ENCODE measurements at places on chromosomes 3 and 15.

- DNase-seq = no peak
These were observed 211.7 kb upstream of the GADL1 start for GRCh38 chr3:31106204-31106603.

DNA sequence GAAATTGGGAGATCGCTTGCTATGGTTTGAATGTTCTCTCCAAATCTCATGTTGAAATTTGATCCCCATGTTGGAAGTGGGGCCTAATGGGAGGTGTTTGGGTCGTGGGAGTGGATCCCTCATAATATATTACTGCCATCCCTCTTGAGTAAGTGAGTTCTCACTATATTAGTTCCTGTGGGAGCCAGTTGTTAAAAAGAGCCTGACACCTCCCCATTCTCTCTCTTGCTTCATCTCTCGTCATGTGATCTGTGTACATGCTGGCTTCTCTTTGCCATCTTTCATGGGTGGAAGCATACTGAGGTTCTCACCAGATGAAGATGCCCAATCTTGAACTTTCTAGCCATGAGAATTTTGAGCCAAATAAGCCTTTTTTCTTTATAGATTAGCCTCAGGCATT is 43.0 kb upstream of the IL20RB start:
- no peak for DNase-seq

- DNase-seq = no peak
These were observed 101.4 kb downstream of the KLHL25 start for GRCh38 chr15:85693277-85693676.

DNA sequence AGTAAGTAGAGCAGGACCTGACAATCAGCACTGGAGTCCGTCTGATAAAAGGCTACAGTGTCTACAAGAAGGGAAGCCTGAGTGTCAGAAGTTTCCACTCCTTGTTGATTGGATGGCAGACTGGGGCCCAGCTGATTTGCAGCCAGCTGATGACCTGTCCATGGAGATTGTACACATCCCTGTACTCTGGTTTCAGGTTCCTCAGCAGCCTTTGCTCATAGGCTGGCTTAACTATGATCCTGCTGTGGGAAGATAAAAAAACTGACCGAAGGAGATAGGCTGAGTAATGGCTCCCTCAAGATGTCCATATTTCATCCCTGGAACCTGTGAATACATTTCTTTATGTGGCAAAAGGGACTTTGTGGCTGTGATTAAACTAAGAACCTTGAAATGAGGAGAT is 11.7 kb upstream of the LACTB start:
- no peak for DNase-seq

DNA sequence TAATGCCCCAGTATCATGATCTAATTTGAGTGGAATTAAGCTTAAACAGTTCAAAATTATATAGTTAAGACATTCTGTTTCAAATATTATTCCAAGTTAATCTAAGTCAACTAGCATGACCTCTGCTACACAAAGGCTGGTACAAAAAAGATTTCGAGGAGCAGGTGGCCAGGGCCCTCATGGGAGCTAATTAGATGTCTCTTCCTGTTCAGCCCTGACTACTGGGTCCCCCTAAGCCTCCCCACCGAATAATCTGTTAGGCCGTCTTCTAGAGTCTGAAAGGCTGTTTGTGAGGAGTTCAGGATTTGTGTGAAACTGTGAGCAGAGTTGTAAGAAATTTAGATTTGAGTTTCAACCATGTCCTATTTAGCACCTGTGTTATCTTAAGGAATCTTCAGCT is 75.4 kb downstream of the PPM1L start:
- DNase-seq = no peak

GRCh38 chr3:41102053-41102556 is 97.2 kb upstream of the CTNNB1 start:
- DNase-seq = no peak

DNA sequence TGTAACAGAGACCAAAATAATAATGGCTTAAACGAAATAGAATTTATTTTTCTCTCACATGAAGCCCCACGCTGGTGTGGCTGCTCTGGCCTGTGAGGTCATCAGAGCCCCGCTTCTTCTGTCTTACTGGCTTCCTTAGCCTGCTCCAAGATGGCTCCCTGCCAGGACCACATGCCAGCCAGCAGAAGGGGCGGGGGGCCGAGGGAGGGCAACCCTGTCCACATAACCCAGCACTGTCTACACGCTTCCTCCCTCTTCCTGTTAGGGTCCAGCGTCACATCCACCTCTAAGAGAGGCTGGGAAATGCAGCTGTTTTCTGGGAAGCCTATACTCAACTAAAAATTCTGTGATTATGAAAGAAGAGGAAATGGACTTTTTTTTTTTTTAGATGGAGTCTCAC is 107.9 kb upstream of the DLG1 start:
- DNase-seq = no peak

GRCh38 chr15:101810876-101811275 is 1.1 kb upstream of the OR4F15 start:
- no peak for DNase-seq

DNA sequence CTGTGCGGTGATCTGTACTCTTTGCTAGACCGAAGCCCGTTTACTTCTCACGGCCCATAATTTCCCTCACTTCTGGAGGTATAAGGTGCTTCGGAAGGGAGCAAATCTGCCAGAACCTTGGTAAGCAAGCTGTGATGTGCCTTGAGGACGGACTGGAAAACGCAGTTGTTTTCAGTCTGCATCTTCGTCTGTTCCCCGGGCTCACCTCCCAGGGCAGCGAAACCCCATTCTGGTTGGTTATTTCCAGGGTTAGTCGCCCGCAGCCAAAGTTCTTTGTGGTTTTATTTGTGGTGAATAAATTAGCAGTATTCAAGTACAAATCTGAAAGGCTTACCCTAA is 401 bp downstream of the RAMAC start:
- peak; percentile 14 for DNase-seq

DNA sequence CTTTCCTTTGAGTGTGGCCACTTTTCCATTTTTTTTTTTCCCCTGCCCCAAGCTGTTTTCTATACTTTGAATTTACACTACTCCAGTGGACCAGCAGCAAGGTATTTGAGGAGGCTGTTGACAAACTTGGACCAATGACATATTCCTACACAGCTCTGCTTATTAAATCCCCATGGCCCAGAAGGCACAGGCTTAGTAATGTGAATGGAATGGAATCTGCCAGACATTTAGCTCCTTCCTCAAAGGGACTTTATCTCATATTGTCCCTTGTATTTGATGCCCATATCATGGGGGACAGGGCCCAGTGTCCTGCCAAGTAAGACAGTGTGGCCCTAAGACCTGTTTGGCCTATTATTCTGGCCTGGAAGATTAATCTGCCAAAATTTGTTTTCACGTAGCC is 107.5 kb downstream of the CHCHD6 start:
- DNase-seq = no peak

GRCh38 chr3:184335291-184335660 is 2.1 kb upstream of the FAM131A start:
- no peak for DNase-seq

GRCh38 chr3:196454935-196455334 is 22.7 kb upstream of the UBXN7 start:
- no peak for DNase-seq

DNA sequence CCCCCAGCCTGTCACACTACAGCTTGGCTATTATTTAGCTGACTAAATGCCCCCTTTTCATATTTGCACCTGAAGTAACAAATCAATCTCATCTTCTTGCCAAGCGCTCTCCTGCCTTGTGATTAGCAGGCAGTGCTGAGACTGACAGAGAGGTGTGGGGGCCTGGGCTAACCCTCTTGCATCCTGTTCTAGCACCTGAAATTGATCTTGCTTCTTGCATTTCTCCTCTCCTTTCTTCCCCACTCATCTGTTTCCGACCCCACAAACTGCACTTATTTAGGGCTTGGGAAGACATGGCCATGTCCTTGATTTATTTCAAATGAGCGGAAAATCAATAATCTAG is 309.0 kb upstream of the PROK2 start:
- no peak for DNase-seq

DNA sequence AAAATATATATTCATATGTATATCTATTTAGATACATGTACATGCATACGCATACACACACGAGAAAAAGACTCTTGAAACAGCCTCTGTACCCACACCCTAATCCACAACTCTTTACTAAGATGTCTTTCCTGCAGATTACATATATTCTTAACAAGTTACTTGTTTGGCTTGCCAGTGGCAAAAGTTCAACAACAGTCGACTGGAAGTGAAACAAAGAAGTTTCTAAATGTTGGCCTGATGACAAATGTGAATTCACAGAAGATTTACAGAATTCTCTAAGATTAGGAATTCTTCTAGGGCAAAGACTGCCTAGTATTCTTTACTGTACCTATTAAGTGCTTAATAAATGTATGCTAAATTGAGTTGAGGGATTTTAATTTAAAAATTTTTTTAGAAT is 116.8 kb downstream of the CDIN1 start:
- no peak for DNase-seq

GRCh38 chr15:100833417-100834389 is 45.9 kb upstream of the ALDH1A3 start:
- no peak for DNase-seq

DNA sequence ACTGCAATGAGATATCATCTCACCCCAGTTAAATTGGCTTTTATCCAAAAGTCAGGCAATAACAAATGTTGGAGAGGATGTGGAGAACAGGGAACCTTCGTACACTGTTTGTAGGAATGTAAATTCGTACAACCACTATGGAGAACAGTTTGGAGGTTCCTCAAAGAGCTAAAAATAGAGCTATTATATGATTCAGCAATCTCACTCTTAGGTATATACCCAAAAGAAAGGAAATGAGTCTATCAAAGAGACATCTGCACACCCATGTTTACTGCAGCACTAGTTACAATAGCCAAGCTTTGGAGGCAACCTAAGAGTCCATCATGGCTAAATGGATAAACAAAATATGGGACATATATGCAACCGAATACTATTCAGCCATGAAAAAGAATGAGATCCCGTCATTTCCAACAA is 68.0 kb upstream of the HES1 start:
- no peak for DNase-seq

DNA sequence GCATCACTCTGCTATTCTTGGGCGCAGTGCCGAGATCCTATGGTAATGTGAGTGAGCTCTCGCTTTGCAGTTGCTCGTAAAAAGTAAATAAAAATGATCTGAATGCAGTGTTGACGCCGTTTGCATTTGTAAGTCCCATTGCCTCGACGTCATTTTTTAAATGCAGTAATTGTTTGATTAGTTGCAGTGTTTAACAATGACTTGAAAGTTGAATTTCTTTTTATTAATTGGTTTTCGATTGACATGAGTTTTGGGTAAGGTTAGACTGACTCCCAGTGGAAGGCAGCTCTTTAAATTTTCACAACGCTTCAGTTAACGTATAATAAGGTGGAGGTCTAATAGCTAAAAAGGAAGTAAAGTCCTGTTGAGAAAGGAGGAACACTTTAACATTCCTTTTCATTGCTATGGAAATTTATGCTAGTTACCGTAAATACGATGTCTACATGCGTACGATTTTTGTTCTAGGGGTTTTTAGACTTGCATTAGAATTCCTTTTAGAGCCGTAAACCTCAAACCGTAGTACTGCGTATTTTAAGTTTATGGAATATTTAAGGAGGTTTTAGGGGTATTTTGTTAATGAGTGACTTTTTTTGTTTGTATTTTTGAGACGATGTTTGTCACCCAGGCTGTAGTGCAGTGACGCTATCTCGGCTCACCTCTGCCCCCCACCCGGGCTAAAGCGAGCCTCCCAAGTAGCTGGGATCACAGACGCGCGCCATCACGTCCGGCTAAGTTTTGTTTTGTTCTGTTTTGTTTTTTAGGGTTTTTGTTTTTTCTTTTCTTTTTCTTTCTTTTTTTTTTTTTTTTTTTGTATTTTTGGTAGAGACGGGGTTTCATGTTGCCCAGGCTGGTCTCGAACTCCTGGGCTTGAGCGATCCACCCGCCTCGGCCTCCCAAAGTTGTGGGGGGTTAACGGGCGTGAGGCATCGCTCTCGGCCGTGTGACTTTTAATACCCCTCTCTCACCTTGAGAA is 1.4 kb downstream of the MORF4L1 start:
- DNase-seq = peak; percentile 48

DNA sequence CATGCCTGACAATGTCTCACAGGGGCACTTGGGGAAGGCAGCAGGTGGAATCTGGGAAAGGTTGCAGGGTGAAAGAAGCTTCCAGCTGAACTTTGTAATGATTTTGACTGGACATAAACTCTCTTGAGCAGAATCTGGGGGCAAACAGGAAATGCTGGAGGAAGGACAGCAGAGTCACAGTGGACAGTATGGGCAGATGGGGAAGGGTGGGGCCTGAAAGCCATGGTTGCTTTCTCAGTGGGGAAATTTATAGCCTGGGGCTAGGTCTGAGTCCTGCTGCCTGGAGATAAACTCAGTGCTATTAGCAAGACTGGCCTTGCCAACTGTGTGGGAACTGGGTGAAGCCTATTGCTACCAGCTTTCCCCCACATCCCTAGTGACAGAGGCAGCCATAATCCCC is 203.2 kb downstream of the OSBPL10 start:
- DNase-seq = no peak

- DNase-seq = no peak
These were observed 775.4 kb downstream of the NTRK3 start for GRCh38 chr15:87481126-87481525.

- DNase-seq = no peak
These were observed 4.3 kb downstream of the RBP1 start for GRCh38 chr3:139534992-139535879.

DNA sequence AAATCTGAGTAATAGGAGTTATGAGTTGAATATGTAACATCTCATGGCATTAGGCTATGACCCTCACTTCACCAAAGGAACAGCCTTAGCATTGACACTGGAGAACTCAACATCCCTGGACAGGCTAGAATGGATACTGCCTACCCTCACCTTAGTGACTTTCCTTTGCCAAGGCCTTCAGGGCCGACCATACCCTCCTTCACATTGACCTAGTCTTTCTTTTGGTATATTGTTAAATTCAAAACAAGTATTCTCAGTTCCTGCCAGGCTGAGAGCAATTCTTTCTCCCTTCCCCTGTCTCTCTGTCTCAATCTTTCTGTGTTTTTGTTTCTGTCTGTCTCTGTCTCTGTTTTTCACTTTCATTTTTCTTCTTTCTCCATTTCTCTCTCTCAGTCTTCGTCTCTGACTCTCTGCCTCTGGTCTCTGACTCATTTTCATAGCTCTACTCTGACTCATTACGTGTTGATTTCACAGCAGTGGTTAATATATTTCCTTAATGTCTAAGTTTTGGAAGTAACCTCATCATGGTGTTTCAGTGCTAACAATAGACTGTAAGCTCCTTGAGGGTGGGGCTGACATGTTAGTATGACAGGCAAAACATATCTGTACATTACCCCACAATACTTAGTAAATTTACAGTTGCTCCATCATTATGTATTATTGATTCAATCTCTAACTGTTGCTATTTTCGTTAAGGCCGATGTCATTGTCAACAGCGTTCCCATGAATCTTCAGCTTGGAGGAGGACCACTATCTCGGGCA is 32.5 kb downstream of the PARP15 start:
- peak; percentile 6 for DNase-seq

GRCh38 chr15:52241489-52241888 is 50.3 kb upstream of the GNB5 start:
- DNase-seq = no peak

- DNase-seq = no peak
These were observed 17.1 kb downstream of the P2RY12 start for GRCh38 chr3:151367448-151367847.
